ENCODE measurements at places on chromosomes 7 and 10. TPM values are rescaled to one million over a fixed set of nuclear protein-coding genes. Genes with fewer than 3 reads are reported as not detected.

- no peak for DNase-seq
These were observed 75.2 kb downstream of the TRIL start for GRCh38 chr7:28882869-28883470.

DNA sequence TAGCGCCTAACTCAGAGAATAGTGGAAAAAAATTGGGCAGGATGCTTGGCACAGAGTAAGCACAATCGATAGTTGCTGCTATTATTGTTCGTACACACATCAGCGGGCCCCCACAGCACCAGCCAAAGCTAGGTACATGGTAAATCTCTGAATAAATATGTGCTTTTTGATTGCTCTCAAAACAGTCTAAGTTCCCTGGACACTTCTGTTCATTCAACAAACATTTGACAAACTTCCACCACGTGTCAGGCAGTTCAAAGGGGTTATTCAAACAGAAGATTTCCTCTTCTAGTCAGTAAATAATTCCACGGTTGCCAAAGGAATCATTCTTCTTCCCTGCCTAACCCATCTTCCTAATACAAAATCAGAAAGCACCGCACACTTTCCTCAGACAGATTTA is 150.8 kb downstream of the DGKI start:
- no peak for DNase-seq

GRCh38 chr10:133611079-133611478 is 15.5 kb downstream of the FRG2B start:
- DNase-seq, result no peak

CUZD1 gene
- total RNA-seq, result 3.1 TPM

BAMBI gene
- 0.31 TPM for total RNA-seq

C7orf57 gene
- total RNA-seq, result 0.14 TPM

ETV1 gene
- total RNA-seq, result not detected

UBTD1 gene
- 2.1 TPM for total RNA-seq

ACTR3C gene
- 7.9 TPM for total RNA-seq

SMO gene
- total RNA-seq, result 0.37 TPM

AASS gene
- total RNA-seq, result 0.47 TPM

TECPR1 gene
- 43.1 TPM for total RNA-seq
